NCI-H1048 (cell line): ENCODE measurements at places on chromosomes 6 and 20.

DNA sequence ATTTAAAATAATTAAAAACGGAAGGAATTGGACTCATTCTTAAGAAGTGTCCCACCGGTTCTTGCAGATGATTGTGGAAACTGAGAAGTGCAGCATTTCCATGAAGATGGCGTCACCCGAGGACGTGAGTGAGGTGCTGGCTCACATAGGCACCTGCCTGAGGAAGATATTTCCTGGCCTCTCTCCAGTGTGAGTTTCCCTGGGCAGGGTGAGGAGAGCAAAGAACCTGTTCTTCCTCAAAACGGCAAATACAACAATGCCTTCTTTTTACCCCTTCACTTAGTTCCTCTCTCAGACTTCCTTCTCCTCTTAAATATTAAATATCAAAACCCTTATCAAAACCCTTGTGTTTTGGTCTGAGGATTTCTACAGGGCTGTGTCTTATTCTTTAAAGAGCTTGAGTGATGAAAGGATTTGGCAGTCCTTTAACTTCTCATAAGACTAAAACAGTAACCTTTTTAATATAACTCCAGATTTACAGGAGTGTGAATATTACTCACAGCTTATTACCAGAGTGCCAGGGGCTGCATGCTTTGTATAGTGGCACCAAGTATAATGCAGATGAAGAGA lies 156.3 kb downstream of the CARMIL1 start:
- no peak for DNase-seq

GRCh38 chr6:39181333-39181732 lies 47.9 kb downstream of the KCNK5 start:
- DNase-seq, result no peak

- DNase-seq, result no peak
Observed at GRCh38 chr6:57305761-57306160, 11.7 kb upstream of the PRIM2 start.

- no peak for DNase-seq
Observed at GRCh38 chr20:36823121-36823520, 49.6 kb upstream of the DSN1 start.

DNA sequence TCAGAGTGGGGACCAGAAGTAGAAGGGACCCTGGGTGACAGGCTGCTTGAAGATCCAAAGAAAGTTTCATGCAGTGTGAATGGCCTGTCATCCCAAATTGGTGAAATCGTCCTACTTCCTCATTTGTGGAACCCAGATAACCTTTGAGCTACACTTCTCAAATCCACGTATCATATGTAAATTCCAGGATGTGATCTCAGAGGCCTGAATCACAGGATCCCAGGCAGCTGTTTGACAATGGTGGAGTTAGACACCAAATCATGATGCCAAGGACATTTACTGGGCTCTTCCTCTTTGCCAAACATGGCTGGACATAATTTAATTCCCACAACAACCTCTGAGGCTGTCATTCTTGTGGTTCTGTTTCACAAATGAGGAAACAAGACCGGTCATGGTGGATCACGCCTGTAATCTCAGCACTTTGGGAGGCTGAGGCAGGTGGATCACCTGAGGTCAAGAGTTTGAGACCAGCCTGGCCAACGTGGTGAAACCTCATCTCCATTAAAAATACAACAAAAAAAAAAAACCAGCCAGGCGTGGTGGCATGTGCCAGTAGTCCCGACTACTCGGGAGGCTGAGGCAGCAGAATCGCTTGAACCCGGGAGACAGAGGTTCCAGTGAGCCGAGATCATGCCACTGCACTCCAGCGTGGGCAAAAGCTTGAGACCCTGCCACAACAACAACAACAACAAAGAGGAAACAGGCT lies 39.9 kb upstream of the TTPAL start:
- no peak for DNase-seq

- DNase-seq, result no peak
Observed at GRCh38 chr6:37393381-37393929, 39.6 kb upstream of the CMTR1 start.

GRCh38 chr6:149896491-149896890 lies 1.4 kb downstream of the RAET1E start:
- no peak for DNase-seq

- no peak for DNase-seq
Observed at GRCh38 chr6:34317882-34318498, 69.2 kb upstream of the SMIM29 start.

DNA sequence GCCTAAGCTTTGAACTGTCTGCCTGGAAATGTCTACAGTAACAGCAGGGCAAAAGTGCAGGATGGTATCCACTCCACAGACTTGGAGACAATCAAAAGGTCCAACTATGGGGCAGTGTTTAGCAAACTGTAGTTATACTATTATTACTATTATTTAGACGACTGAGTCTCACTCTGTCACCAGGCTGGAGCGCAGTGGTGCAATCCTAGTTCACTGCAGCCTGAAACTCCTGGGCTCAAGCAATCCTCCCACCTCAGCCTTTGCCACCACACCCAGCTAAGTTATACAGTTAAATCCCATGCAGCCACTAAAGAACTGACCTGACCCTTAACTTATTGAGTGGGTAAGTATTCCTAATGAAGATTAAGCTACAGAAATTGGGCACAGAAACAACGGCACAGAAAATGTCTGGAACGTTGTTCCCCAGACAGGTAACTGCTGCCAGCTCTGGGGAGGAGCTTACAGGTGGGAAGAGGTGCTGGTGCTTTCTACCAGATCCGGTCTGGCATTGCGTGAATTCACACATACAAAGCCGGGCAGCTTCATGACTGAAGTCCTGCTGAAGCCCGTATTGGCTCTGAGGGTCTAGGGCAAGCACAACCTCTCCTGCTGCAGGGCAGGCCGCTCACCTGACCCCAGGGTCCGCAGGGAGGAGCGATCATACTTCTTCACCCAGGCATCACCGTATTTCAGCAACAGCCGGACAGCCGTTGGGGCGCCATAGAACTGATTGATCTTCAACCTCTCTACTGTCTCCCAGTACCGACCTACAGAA lies 27.0 kb upstream of the APMAP start:
- no peak for DNase-seq

DNA sequence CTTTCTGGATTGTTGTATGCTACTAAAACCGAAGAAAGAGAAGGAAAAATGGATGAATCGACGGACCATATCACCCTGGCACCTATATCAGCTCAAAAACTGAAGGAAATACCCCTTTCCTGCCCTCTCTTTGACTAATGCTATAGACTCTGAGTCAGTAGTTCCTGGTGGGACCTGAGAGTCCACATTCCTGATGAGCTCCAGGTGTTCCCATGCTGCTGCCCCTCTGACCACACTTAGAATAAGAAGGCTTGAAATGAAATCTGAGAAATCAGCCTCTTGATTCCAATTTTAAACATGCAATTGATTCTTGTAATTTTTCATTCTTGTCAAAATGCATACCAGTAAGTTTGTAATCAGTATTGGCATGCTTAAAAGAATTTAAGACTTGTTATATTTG lies 75.2 kb downstream of the PRL start:
- DNase-seq, result no peak

DNA sequence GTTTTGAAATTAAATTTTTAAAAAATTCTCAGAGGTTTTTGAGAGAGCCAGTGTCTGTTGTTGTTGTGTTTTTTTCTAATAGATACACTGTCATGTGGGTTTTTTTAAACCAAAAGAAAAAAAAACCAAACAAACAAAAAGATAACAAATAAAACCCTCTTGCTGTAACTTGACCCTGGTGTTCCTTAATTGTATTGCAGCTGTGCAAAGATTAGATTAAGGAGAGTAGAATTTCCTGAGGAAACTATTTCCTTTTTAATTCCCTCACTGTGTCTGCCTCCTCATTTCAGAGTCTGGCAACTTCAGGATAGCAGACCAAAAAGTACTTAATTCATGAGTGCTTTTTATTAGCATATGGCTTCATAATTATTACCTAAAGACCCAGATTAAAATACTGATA lies 281.9 kb downstream of the EPM2A start:
- DNase-seq, result no peak

- DNase-seq, result peak; percentile 8
Observed at GRCh38 chr6:138115877-138116660, 8.8 kb upstream of the PERP start.

DNA sequence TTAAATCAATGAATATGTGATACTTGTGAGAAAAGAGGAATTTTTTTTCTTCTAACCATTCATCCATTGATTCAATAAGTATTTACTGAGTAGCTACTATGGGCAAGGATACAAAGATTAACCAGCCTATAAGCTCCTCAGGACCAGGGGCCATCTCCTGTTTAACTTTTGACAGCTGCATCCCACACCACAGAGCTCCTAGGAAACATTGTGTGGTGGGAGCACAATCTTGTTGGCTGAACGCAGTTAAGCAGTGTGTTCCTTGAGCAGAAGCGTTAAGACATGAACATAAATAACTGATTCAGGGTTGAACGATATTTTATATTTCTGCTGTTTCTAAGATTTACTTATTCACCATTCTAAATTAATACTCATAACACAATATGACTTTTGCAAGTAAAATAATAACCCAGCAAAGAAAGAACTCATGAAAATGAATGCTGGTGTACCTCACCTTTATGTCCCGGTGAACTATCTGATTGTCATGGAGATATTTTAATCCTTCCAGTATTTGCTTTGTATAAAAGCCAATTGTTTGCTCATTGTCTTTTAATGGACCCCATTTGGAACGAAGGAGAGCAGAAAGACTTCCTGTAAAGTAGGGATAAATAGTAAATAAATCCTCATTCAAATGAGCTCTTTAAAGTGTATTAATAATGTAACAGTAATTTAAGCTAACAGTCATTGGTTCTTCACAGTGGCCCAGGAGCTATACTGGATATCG lies 62.6 kb upstream of the MAP7 start:
- DNase-seq, result no peak

DNA sequence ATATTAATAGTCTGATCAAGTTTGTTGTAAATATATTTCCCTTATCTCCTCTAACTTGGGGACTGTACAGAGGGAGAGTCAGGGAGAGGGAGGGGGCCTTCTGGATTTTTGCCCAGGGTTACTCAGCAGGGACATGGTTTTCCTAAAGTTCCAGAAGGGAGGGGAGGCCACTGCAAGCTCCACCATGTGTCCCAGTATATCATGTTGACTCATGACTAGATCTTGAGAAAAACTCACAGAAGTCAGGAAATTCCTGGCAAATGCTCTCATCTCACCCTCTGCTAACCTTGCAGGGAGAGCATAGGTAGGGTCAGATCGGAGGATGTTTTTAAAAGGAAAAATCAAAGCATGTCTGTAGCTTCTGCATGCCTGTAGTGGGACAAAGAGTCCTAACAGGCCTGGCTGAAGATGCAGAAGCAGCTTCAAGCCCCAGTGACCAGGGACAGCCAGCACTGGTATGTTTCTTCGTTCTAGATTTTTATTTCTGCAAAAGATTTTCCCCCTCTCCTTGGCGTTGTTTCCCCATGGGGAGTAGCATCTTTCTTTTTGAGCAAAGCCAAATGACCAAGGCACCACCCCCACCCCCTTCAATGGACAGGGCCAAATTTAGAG lies 272.9 kb upstream of the SUPT3H start:
- DNase-seq, result no peak

DNA sequence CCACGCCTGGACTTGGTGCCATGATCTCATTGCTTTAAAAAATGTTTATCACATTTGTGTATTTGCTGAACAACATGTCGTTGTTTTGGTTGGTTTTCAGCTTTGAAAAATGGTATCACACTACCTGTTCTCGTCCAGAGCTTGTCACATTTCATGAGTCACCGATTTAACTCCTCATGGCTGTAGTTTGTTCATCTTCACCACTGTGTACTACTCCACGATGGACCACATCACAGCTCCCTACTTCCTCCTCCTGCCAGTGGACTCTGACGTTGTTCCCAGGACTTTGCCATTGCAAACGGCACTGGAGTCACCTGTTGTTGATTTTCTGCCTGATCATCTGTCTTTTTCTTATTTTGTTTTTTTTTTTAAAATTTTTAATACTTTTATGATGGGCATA lies 157.7 kb downstream of the ERMARD start:
- DNase-seq, result no peak

DNA sequence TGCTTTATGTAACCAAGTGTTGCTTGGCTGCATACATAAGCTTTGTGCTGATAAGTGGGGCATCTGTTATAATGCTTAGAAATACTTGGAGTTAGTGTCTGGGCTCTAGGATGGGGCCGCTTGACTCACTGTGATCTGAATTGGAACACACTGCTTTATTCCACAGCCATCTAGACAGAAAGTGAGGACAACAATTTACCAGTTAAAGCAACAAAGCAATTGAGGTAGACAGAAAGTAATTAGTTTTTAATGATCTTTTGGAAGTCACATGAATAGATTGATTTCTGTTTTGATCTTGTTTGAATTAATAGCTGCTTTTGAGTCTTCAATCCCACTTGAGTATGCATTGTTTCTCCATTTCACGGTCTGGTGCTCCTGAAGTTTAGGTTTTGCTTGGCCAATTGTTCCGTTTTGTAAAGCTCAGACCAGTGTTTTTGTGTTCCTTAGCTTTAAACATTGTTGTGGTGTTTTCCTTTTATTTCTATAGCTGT lies 157.5 kb downstream of the TRMT11 start:
- DNase-seq, result no peak

- DNase-seq, result no peak
Observed at GRCh38 chr6:113512576-113512975, 344.6 kb upstream of the MARCKS start.

DNA sequence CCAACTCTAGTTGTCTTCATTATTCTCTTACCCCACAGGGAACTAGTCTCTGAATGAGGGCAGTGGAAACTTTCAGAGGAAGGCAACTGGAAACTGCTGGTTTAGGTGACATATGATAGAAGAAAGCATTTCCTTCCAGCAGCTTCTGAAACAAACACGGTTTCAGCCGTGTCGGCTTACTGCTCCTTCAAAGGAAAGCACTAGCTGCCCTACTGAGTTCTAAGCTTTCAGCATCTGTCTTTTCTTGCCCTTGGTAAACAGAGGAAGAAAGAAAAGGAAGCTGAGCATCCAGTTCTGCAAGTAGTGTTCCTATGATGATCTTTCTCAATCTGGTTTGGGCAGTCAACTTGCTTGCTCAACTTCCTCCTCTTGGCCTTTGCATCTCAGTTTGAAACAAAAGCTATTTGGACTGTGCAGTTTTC lies 117.5 kb upstream of the CEP85L start:
- no peak for DNase-seq

- no peak for DNase-seq
Observed at GRCh38 chr6:35174088-35174434, 32.9 kb upstream of the TCP11 start.

DNA sequence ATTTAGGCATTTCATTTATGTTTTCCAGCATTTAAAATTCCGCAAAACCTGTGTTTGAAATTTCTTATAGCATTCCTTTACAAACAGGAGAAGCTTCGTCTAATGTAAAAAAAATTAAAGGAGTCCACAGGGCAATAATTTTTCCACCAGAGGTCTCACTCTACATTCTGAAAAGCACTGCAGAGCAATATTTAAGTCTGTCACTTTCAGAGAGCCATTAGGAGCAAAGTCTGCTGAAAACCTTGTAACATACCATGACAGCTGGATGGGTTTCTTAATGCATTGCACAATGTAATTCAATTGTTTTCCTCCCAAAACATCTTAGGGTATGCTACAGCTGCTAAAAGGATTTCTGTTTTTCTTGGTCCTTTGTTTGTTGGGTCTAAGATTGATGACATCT lies 18.0 kb downstream of the BAG2 start:
- DNase-seq, result no peak

GRCh38 chr6:45377043-45377553 lies 636 bp downstream of the SUPT3H start:
- no peak for DNase-seq

GRCh38 chr6:138287144-138287955 lies 69.1 kb upstream of the PBOV1 start:
- no peak for DNase-seq
